CD4-positive, alpha-beta T cell treated with Interleukin-6 for 4 hours (primary cell): ENCODE measurements at places on chromosomes 5 and 9.

GRCh38 chr5:175654807-175655206, 3.1 kb upstream of the HRH2 start:
- DNase-seq: no peak

GRCh38 chr5:156934450-156935211, 28.4 kb downstream of the TIMD4 start:
- DNase-seq: peak; percentile 67

DNA sequence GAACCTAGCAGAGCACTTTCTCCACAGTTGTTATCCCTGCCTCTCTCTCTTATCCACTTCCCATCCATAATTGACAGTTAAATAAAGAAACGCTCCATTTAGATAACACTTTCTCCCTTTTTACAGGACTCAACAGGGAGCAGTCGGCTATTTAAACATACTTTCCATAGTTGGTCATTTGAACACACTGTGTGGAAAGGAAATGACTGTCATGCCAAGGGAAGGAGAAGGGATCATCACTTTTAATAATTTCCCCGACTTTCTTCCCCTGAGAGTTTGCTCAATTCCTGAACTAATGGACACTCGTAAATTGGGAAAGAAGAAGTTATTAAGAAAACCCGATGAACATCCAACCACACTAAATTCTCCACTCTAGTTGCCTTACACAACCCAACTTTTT, 400.8 kb upstream of the PTGER4 start:
- DNase-seq: no peak

GRCh38 chr5:101284736-101285375, 381.8 kb upstream of the ST8SIA4 start:
- DNase-seq: no peak

DNA sequence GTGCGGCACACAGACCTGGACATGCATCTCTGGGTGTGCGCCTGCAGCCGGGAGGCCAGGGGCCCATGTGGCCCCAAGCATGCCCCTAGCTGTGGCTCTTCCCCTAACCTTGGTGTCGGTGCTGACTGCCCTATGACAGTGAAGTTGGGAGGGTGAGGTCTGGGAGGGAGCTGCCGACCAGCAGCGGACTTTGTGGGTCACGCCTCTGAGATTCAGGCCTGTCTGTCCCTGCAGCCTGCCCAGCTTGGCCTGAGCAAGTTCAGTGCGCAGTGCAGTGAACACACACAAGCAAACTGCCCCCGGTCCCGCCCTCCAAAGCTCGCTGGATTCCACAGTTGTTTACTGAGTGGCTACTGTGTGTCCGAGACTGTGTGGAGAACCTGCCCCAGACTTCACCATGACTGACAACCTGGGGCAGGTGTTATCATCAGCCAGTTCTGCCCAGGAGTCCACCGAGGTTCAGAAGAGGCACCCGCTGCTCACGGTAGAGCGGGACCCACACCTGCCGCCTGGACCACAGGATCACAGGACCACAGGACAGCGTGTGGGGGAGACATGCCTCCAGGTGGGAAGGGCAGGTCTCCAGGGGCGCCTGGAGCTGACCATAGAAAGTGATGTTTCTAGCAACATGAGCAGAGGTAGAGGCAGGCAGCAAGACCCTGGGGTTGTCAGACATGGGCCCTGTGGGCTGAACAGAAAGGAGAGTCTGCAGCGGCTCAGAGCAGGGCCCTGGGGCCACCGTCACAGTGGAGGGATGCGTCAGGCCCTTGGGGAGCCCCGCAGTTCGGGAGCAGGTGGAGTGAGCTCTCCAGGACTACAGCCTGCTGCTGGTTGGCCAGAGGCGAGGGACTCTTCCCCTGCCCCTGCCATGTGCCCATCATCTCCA, 105.1 kb downstream of the PHF2 start:
- no peak for DNase-seq

GRCh38 chr9:117395151-117395650, 19.7 kb downstream of the ASTN2 start:
- no peak for DNase-seq

DNA sequence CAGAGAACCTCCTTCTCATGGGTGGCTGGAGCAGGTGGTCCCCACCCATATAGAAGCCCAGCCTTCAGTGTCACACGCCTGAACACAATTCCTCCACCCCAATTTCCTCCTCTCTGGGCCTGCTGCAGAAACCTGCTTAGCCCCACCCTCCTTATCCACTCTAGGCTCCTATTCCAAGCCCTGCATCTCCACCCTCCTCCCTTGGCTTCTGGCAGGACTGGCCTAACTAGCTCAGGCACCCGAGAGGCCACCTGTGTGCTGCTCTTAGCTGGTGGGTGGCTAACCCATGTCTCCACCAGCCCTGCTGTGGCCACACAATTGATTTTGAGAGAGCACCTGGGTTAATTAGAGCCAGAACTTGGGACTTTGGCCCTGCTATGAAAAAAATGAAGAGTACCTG, 77.3 kb upstream of the ATP10B start:
- no peak for DNase-seq

DNA sequence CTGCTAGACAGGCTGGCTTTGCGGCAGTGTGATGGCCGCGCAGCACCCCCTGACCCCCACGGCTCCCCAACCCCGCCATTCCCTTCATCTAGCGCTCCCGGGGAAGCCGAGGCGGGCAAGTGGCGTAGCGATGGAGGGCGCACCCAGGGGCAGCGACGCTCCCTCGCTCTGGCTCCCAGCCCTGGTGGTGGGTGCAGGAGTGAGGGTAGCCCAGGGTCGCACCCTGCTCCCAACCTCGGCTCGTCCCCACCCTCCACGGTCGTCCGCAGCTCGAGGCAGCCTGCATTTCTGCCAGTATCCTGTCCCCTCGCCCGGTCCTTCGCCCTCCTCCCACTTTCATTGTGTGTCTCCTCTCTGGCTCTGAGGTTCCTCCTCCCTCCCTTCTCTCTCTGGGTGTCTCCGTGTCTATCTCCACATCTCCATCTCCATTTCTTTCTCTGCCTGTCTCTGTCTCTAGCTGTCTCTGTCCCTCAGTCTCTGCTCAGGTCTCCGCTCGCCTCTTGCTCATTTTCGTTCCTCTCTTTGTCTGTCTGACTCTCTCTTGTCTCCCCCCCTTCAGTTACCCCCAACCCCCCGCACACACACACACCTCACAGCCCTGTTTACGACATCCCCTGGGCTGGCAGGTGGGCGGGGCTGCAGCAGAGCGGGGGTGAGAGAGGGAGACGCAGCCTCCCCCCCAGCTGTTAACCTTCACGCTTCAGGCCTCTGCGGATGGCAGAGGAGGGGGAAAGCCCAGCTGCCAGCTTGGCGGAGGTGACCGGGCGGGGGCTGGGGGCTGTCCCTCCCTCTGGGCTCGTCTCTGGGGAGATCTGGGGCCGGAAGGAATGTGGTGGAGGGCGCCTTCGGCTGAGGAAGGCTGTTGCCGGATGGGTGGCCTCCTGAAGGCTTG, 48.7 kb upstream of the PSD2 start:
- peak; percentile 68 for DNase-seq

DNA sequence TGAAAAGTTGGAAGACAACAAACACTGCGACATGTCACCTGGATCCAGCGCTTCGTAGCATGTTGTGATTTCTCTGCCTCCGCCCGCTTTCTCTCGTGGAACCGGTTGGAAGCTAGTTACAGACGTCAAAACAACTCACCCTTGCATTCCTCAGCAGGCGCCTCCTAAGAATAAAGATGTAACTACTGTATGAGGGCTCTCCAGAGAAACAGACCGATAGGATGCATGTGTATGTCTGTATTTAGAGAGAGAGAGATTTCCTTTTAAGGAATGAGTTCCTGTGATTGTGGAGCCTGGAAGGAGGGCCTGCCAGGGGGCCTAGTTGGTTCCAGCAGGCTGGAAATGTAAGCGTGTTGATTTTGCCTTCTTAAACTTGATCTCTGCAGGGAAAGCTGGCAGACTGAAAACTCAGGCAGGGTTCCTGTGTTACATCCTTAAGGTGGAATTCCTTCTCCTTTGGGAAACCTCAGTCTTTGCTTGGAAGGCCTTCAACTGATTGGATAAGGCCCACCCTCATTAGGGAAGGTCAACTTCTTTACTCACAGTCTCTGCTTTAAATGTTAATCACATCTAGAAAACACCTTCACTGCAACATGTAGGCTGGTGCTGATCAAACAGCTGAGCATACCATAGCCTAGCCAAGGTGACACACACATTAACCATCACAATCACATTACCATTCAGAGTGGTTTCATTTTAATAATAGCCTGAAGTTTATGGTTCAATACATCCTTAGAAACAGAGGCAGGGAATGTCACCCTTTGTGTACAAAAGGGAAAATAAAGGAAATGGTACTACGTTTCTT, 163.8 kb downstream of the SYK start:
- no peak for DNase-seq

DNA sequence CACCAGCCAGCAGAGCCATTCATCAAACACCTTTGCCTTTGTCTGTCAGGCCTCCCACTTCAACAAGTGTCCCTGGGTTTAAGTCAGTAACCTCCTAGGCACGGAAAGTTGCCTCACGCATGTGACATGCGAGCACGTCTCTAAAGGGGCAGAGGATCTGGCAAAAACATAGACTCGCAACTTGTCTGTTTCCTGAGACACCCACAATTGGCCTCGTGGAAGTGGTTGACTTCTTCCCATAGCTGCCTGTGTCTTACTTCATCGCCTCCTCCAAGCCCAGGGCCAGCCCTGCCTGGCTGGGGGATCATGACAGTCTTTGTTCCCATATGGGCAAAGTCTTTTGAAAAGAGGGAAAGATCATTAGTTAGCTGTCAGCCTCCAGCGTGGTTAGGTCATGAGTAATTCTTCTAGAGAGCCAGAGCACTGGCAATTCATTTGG, 35.5 kb upstream of the GLRX start:
- no peak for DNase-seq

DNA sequence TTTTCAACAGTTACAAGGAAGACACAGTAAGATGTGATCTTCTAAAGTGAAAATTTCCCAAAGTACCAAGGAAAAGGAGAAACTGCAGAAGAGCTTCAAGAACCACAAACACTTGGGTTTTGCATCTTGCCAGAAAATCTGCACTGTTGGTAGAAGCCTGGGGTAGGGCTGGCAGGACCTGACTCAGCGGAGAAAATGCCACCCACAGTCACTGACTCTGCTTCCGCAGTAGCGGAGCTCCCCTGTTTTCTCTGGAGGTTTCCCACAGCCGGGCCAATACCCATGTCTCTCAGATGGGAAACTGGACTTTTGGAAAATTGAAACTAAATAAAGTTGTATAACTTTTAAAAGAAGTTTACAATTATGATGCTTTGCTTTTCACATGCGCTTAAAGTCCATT, 104.2 kb downstream of the MEF2C start:
- no peak for DNase-seq

GRCh38 chr9:38212016-38212415, 143.0 kb upstream of the SHB start:
- no peak for DNase-seq

- DNase-seq: no peak
These were observed 2.8 kb downstream of the BRD3OS start for GRCh38 chr9:134028076-134028475.

- no peak for DNase-seq
These were observed 16.0 kb upstream of the ZCCHC7 start for GRCh38 chr9:37104183-37104889.

DNA sequence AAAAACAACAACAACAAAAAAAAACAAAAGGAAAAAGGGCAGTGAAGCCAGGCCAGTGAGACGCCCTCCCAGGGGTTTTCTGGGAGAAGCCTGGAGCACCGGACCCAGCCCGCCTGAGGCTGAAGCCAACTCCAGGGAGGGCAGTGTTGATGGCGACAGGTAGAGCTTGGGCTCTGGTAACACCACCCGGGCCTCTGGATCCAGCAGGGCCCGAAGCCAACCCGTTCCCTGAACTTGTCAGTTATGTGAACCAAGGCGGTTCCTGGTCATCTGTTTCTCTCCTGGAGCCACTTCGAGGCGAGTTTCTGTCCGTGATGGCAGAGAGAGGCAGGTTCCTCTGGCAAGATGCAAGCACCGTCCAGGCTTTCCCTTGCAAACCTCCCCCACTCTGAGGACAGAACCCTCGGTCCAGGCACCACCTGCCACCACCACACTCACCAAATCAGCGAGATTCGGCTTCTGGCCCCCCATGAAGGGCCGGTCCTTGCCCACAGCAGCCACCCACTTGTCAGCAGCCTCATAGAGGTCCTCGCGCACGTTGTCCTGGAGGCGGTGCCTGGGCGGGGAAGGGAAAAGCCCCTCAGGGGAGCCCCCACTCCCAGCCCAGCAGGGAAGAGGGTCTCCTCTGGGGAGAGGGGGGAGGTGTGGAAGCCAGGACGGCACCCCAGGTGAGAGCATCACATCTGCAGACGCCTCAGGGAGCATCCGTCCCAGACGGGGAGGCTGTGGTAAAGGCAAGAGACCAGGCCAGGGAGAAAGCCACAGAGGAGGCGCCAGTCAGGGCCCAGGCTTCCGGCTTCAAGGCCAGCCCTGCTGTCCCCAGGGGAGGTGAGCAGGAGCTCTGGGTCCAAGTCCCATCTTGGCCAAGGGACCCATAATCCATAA, 5.4 kb downstream of the PTGES2 start:
- no peak for DNase-seq

DNA sequence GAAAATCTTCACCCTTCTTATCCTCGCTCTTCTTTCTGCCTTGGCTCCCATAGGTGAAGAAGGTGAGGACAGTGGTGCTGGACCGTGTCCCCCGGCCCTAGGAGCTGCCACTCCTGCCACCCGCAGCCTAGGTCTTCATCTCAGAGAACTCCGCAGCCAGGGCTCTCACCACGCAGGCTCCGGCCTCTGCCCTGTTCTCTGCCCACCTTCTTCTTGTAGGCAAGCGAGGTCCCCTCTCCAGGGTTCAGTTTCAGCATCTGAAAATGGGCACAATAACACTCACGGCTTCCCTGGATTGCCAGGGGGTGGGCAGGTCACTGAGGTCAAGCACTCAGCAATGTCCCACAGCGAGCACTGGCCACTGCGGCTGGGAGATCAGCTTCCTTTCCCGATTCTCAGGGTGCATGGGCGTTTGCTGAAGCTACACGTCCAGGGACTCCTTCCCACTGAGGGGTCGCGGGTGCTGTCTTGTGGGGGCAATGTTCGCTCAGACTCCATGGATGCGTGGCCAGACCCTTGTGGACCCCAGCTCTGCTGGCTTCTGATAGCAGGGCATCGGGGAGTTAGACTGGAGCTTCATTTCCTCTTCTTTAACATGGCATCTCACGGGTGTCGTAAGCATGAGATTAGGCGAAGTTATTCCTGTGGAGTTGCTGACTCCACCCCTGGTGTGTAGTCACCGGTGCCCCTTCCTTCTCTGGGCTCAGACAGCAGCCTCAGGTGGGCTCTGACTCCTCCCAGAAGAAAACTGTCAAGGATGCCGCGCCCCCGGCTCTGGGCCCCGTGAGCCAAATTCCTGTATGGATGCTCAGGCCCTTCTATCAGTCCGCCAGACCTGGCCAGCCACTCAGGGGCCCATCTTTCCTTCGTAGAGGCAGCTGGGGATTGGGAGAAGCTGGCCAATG, 145.1 kb upstream of the IRX2 start:
- no peak for DNase-seq

DNA sequence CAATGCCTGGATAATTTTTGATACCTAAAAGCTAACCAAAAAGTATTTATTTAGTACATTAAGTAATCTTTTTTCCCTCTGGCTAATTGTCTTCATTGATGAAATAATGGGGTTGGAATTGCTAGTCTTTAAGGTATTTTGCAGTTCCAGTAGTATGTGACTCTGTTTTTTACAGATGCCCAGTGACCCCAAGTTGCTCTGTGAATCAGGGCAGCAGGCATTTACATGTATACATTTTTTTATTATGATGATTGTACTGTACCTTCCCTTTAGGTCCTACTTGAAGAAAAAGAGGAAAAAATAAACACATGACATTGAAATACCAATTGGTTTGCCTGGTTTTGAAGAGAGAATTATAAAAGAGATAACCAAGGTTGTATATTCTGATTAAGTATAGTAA, 385.5 kb downstream of the ADGRV1 start:
- no peak for DNase-seq
